ENCODE measurements at places on chromosomes 12 and 14.

DNA sequence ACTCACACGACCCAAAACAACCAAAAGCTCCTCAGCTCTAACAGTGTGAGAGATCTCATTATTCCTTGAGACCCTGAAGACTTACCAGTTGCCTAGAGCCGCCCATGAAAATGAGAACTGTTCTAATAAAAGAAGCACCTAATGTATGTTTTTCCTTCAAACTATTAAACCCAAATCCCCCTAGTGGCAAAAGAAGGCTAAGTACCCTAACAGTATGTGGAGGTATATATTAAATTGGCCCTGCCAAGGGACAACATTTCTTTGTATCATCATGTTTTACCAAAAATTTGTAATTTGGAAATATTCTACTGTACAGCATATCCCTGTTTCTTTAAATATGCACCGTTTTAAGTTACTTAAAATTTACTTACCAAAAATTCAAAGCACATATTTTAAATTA lies 38.0 kb upstream of the PPFIA2 start:
- DNase-seq = no peak

GRCh38 chr14:76717508-76718290 lies 43.6 kb upstream of the VASH1 start:
- no peak for DNase-seq

DNA sequence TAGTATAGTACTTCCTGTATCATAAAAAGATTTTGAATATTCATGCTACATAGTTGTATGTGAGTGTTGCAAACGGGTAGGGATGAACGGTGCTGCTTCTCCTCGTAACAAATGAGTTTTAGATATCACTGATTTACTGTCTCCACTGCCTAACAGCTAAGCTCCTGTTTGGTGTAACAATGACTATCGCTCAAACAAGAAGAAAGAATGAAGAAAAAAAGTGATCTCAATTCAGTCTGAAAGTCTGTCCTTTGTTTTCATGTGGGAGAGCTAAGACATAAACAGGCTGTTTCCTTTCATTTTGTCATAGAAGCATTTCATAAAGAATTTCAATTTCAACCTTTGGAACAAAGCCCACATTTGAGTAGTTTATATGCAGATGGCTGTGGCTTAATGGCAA lies 26.1 kb upstream of the RTRAF start:
- no peak for DNase-seq

DNA sequence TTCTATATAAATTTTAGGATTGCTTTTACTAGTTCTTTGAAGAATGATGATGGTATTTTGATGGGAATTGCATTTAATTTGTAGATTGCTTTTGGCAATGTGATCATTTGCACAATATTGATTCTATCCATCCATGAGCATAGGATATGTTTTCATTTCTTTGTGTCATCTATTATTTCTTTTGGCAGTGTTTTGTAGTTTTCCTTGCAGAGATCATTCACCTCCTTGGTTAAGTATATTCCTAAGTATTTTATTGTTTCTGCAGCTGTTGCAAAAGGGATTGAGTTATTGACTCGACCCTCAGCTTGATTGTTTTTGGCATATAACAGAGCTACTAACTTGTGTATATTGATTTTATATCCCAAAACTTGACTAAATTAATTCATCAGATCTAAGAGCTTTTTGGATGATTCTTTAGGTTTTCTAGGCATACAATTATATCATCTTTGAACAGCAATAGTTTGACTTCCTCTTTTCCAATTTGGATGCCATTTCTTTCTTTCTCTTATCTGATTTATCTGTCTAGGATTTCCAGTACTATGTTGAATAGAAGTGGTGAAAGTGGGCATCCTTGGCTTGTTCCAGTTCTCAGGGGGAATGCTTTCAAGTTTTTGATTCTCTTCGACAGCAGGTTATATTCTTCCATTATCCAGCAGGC lies 668.1 kb downstream of the SLC16A7 start:
- DNase-seq = no peak

- DNase-seq = no peak
Observed at GRCh38 chr14:51616256-51616655, 35.5 kb upstream of the FRMD6 start.

DNA sequence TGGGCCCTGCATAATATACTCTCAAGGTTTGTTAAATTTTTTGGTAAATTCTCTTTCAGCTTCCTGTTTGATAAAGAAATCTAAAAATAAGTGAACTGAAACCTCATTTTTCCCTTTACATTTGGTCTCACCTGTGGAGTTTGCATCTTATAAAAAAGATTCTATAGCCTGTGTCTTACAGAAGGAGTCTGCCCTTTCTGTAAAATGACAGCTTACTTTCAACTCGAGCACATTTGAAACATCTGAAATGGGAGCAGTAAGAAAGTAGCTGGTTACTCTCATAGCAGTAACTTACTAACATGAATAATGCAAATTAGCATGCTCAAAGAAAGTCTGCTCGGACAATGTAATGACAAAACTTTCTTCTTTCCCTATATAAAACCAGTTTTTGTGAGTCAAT lies 155.8 kb downstream of the NELL2 start:
- DNase-seq = no peak

GRCh38 chr12:14366209-14367039 lies 942 bp downstream of the ATF7IP start:
- no peak for DNase-seq

- DNase-seq = no peak
Observed at GRCh38 chr14:23524954-23525353, 26.6 kb downstream of the ZFHX2 start.

GRCh38 chr12:86787419-86787818 lies 531.2 kb upstream of the MGAT4C start:
- DNase-seq = no peak

DNA sequence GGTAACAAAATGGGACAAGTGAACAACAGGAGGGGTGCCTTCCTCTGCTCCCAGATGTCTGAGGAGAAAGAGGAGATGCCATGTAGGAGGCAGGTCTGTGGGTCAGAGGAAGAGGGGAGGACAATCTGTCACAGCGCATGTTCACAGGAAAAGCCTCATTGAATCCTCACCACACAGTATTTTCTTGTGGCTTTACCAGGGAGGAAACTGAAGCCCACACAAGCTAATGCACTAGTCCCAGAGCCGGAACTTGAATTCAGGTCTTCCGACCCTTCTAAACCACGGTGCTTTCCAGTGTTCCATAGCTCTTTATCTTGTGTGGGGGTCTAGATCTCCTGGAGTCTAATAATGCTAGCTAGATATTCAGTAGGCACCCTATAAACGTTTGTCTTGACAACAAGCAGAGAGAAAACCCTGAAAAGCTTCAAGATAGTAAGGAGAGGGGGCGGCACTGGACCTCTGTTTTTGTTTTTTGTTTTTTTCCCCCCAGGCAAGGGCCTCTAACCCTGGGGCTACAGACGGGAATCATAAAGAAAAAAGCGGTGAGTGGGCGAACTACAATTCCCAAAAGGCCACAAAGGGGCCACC lies 371 bp upstream of the SHMT2 start:
- DNase-seq = no peak

DNA sequence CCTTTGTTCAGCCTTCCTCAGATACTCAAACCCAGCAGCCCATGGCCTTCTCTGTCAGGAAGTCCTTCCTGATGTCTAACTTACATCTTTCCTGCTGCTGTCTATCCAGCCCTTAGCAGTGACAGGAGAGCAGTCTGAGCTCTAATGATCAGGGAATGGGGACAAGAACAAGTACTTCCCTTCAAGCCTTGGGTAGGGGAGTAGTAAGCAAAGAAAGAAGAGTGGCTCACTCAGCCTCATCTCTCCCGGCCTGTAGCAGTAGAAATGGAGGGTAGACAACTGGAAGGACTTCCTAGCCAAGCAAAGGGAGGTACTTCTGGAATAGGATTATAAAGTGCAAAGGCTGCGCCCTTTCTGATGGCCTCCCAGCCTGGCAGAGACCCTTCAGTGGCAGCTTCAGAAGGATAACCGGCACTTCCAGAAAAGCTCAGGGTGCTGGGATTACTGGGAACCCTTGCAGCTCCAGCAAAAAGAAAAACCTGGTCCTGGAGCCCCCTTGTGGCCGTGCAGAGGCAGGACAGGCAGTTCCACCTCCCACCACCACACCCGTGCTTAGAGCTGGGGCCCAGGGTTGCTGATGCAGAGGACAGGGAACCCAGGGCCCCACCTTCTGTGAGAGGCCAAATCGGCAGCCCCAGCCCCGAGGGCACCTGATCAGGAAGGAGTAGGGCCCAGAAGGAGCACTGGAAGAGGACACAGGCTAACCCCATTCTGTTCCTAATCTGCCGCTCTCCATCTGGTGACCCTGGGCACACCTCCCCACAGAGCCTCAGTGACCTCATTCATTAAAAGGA lies 12.4 kb upstream of the SMUG1 start:
- DNase-seq = peak; percentile 20

- no peak for DNase-seq
Observed at GRCh38 chr12:107632246-107632645, 53.4 kb upstream of the PWP1 start.

DNA sequence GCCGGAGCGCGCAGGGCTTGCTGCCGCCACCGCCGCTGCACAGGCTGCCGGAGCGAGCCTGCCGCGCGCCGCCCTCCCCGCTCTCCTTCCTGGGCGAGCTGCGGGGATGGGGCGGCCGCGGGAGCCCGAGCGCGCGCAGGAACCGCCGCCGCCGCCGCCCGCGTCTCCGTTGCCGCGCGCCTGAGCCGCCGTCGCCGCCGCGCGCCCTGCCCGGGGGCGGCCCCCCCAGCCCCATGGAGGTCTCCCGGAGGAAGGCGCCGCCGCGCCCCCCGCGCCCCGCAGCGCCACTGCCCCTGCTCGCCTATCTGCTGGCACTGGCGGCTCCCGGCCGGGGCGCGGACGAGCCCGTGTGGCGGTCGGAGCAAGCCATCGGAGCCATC lies 352 bp downstream of the PLXNC1 start:
- peak; percentile 31 for DNase-seq

DNA sequence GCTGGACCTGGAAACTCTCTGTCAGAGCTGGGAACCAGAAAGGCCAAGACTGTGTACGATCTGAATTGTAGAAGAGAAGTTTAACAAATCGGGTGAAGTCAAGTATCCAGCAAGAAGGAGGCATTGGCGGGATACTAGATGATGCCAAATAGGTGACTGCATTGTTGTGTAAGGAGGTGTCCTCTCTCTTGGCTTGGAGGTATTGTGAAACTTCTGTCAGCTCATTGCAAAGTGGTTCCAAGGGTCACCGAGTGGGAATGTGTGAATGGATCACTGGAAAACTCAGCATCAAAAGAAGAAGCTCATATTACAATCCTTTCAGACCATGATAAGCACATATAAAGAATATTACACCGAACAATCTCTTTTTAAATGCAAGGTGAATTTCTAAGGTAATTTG lies 11.7 kb downstream of the NAV3 start:
- DNase-seq = no peak

DNA sequence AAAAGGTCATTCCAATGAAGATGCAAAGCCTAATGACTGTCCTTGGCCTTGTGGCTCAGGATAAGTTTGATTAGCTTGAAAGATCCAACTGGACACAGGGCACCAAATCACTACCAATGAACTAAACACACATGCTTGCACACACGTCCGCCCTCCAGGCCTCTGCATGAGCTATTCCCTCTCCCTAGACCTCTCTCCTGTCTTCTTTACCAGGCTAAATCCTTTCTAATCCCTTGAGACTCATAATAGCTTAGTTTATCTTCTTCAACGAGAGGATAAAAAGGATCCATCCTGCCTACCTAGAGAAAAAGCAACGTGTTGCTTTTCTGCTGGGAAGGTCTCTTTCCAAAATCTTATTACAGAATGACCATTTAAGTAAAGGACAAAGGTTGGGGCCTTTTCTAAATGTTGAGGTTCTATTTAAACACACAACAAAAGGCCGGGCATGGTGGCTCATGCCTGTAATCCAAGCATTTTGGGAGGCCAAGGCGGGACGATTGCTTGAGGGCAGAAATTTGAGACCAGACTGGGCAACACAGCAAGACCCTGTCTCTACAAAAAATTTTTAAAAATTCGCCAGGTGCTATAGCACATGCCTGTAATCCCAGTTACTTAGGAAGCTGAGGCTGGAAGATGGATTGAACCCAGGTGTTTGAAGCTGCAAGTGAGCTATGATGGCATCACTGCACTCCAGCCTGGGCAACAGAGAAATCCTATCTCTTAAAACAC lies 22.4 kb downstream of the PXN start:
- DNase-seq = no peak

- DNase-seq = no peak
Observed at GRCh38 chr12:125255935-125256633, 190.8 kb downstream of the AACS start.
